ENCODE measurements at places on chromosomes 4 and X. TPM values are rescaled to one million over a fixed set of nuclear protein-coding genes. Genes with fewer than 3 reads are reported as not detected.
A peak's percentile ranks its signal among the peaks of the same experiment; 100 is the strongest.

Gene GAGE10
- total RNA-seq = not detected

DNA sequence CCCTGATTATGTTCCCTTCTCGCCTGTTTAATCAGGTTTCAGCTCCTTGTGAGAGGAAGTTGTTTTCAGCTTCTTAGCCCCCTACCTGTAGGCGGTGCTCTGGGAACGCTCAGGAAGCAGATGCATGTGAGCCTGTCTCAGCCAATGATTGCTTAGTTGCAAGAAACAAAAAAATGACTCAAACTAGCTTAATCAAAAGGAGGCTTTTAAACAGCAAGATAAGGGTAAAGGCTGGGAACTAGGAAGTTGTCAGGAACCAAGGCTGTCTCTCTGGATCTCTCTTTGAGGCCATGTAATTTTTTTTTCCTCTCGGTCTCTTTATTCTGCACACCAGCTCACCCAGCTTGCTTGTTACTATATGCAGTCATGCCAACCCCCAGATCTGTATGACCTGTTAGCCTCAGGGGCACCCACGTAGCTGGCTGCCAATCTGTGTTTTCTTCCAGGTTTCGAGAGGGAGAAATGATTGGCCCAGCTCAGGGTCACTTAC, 109.1 kb downstream of the PTTG2 start:
- peak; percentile 77 for DNase-seq

Gene ZMAT1
- 1.5 TPM for total RNA-seq

DNA sequence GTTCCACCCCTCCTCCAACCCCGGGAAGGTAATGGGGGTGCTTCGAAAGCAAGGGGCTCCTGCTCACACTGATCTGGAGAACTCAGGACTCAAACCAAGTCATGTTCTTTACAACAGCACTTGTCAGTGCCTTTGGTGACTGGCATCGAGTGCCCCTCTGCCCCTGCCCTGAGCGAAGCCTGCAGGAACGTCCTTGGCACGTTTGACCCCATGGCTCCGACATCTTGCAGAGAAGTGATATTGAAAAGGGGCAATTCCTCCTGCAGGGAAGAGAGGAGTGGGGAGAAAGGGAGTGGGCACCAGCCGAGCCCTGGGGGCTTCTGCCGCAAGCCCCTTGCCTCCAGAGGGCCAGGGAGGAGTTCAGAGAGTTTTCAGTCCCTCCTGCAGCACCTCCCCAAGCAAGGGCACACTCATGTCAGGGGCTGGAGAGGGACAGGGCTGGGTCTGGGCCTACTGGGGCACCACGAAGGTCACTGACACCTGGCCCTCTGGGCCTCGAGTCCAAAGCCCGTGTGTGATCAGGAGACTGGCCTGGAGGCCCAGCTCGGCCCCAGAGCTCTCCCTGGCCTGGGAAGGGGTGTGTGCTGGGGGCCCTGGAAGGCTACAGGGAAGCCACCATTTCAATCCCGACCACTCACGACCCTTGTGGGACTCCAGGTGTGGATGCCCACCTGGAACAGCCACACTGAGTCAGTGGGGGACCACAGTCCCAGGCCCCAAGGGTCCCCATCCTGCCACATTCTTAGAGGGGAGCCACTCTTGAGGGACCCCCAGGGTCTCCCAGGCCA, 94.9 kb upstream of the NKX1-1 start:
- DNase-seq = no peak

Gene DACH2
- not detected for total RNA-seq

DNA sequence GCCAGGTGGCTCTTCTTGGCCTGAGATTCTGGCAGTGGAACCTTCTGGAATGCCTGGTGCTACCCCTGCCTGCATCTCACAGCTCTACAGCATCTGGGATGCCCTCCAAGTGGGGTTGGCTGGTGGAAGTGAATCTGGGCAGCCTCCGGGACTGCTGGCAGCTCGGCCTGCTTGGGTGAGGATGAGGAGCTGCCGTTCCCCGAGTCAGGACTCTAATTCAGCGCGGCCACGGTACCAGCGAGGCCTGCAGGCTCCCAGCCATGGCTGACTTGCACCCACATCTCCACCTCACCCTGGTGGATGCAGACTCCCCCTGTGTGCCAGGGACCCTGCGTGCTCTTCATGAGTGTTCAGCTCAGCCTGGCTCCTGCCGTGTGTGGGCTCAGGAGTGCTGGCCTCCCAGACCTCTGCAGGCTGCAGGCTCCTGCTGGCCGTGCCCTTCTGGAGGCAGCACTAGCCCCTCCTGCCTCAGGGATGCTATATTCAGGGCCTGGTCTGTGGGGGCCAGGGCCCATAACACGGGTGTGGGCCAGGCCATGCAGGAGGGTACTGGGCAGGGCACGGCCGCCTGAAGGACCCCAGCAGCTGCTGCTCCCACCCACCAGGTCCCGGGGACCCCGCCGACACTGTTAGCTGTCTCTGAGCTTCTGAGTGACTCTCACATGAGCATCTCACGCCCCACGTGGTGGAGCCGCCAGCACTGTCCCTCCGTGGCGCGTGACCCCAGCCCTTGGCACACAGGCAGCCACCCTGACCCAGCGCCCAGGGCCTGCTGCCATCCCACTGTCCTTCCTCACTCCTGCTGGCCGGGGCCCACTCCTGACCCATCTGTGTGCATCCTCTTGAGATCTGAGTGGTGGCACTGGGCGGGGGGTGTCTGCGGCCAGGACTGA, 10.6 kb downstream of the UVSSA start:
- no peak for DNase-seq
